CD4-positive, CD25-positive, alpha-beta regulatory T cell (primary cell): ENCODE measurements at places on chromosomes 2 and 18.

DNA sequence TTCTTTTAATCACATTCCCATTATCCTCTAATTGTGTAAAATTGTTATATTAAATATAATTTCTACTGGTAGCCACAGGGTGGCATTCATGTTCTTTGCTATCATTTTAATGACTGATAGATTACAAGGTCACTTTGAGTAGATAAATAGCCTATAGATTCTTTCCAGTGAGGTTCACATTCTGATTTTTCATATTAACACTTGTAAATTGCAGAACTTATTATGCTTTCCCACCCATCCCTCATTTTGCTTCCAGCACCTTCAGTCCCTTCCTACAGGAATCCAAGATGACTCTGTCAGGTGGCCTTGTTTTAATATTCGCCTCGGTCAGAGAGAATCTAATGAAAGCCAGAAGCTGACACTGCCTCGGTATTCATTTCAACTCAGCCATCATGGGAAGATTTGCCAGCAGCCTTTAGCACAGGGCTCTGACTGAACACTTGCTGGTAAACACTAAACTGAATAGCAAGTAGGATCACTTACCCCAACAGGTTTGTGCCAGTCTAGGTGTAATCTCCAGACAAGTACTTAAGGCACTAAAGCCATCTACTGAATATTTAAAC lies 101.2 kb upstream of the FSHR start:
- DNase-seq, result no peak

DNA sequence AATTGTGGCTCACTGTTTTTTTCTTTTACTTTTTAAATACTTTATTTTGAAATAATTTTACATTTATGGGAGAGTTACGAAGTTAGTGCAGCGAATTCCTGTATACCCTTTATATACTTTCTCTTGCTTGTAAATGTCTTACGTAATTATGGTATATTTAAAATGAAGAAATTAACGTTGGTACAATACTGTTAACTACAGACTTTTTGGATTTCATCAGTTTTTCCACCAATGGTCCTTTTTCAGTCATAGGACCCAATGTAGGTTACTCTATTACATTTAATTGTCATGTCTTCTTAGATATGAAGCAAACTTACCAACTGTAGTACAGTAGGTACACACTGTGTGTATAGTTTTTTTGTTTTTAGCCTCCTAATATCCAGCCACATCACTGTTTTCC lies 76.3 kb downstream of the BOLA3 start:
- DNase-seq, result no peak

DNA sequence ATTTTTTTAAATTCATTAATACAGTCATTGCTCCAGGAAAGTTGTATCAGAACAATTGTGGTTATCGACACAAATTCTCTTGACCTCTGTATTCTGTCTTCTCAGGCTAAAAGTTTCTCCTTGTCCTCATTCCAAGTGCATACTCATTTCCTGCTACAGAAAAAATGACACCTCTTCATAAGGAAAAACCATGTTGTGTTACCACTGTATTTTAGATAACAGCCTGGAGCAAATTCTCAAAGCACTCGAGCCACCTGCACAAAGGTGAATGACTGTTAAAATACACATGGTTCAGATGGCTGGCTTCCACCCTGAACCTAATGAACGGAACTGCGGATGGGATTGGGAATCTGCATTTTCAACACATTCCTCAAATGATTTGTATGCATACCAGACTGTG lies 586.5 kb downstream of the EPHA4 start:
- DNase-seq, result no peak

DNA sequence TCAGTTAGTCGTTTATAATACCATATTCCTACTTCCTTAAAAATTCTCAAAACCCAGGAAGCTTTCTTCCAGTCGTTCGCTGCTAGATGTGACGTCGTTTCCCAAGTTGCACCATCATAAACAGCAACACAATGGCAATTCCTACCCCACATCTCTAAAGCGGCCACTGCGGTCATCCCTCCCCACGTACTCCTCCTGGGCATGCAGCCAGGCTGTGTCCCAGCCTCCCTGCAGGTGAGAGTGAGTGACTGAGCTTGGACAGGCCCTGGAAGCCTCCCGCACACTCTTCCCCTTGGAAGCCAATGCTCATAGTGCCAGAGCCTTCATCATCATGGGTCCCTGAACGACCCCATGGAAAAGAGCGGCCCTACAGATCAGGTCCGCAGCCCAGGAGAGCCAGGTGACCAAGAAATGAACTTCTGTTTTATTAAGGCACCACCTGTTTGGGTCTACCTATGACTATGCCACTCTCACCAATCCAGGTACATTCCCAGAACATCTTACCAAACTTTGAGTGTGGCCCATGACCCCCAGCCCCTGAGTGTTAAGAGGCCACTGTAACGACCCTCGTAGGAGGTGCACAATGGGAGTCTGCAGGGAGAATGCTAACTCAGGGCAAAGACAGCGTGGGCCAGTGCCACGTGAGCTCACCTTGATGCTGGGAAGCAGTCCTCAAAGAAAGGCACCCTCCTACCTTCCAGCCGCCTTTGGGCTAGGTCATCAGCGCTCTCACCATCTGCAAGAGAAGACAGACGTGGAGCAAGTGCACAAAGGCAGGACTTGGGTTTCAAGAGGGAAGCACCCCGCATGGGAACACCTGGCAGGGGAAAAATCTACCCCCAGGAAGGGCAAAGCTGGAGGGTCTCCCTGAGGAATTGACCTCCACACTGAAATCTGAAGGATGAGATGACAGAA lies 74.7 kb upstream of the RAB6C start:
- DNase-seq, result no peak

DNA sequence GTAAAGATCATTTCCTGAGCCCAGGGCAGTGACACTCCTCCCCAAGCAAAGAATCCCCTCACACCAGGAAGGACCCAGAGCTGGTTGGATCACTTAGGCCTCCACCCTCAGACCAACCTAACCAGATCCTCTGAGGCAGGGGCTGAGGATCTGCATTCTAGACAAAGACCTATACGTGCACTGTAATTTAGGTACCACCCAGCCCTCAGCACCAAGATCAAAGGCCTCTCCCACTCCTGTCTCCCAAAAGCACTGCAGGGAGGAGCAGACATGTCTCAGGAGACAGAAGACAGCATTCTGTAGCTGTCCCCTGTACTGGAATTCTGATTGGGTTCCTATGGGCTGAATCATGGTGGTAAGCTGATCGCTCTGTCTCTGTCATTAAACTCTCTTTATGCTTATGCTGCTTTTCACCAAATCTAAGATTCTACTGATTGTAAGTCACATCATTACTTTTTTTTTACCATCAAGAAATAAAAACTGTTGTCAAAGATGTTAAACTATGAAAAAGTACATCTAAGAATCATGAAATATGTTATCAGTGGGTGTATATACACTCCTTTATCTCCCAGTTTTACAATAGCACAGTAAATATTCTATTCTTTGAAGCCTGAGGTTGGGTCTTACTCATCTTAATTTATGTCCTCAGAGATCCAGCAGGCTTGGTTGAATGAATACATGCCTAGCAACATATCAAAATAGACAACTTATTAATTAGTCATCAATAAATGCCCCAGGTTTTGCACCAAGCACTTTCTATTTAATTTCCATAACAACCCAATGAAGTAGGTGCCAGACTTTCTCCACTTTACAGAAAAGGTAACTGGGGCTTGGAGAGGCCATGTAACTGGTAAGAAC lies 28.3 kb downstream of the MCFD2 start:
- no peak for DNase-seq

GRCh38 chr2:72211777-72212485 lies 64.3 kb upstream of the CYP26B1 start:
- DNase-seq, result no peak

- DNase-seq, result no peak
Observed at GRCh38 chr18:48040457-48041110, 110.1 kb upstream of the SMAD2 start.

- no peak for DNase-seq
Observed at GRCh38 chr2:238997684-238998083, 149.8 kb downstream of the TWIST2 start.
